ENCODE measurements at places on chromosomes 11 and 22.

DNA sequence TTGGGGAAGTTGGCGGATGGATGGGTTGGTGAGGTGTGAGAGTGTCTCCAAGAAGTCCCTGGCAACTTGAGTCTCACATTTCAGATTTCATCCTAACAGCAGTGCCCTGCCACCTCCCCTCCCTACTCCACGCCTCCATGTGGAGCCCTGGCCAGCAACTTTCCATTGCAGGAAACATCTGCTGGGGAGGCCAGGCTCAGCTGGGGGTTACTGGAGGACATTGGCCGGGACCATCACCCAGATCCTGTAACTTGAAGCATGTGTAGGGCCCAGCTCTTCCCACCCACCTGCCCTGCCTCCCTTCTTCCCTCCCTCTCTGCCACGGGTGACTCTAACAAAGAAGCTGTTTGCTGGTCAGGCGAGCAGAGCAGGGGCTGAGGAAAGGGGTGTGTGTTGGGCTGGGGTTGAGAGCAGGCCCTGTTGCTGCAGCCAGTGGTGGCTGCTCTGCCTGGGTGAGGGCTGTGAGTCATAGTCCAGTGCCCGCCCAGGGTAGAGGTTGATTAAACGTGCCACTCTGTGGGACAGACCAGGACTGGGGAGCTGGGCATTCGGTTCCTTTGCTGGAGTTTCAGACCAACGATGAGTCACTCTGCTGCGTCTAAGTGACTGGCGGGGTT is 64.0 kb downstream of the SCN3B start:
- DNase-seq: no peak

DNA sequence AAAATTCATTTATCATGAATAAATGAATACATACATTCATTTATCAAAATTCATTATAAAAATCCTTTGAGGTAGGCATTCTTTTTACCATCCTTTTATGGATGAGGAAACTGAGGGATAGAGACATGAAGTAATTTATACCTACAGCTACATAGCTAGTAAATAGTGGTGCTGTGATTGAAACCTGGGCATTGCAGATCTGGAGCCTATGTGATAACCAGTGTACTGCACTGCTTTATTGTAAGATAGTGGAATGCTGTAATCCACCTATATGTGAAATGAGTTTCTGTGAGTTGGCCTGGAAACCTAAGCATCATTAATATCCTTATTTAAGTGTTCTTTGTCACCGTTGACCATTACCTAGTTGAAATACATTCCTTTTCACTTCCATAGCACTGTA is 4.5 kb downstream of the QSER1 start:
- no peak for DNase-seq

GRCh38 chr11:77636731-77637344 is 756 bp downstream of the CLNS1A start:
- no peak for DNase-seq

- no peak for DNase-seq
Measured at GRCh38 chr22:48850658-48851287, 976.9 kb downstream of the BRD1 start.

DNA sequence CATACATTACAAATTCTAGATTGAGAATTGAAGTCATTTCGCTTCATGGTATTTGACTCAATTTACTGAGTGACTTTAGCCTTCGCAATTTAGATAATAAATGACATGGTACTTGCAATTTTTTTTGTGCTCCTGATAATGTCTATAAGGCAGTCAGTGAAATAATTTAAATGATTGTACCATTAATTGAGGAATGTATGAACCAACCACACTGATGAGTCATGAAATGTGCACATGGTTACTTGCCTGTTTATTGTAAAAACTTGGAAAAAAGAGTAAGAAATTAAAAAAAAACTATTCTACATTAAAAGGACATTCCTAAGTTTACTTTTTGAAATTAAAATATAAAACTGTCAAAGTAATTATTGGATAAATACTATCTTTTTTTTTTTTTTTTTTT is 43.3 kb downstream of the DNAJC24 start:
- no peak for DNase-seq

- DNase-seq: no peak
Measured at GRCh38 chr22:39745789-39746188, 147.8 kb downstream of the ENTHD1 start.

Measured in heart left ventricle (tissue), 16 donors.